ENCODE measurements at places on chromosomes 13 and 19.

- no peak for DNase-seq
These were observed 276.6 kb upstream of the ZNF507 start for GRCh38 chr19:32068793-32069192.

- DNase-seq = no peak
These were observed 429.6 kb downstream of the RFC3 start for GRCh38 chr13:34247596-34247995.

DNA sequence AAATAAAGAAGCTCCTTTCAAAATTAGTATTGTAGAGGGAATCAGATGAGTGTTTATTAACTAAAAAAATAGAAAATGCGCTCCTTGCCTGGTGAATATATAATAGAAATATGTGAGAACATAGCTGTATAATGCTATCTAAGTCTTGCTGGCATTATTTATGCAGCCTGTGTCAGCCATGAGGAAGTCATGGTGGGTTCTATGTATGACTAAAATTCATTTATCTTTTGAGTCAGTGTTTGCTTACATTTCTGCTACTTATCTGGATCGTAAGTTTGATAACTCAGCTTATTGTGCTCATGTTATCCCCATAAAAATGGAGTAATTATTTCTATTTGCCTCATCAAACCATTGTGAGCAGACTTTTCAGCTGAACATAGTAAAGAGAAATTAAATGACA, 449.3 kb downstream of the OXGR1 start:
- DNase-seq = no peak

DNA sequence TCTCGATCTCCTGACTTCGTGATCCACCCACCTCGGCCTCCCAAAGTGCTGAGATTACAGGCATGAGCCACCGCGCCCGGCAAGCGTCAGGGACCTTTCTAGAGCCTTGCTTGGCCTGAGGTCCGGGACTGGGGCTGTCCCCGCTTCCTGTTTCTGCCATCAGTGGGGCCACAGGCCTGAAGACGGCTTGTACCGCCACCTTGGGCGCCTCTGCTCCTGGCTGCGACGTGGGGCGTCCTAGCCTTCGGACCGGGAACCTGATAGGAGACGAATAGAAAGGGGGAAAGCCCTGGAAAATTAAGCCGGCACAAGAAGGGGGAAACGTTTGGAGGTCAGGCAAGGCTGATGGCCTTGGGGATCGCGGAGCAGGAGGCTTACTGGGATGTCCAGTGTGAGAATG, 35.1 kb downstream of the RNF6 start:
- no peak for DNase-seq

DNA sequence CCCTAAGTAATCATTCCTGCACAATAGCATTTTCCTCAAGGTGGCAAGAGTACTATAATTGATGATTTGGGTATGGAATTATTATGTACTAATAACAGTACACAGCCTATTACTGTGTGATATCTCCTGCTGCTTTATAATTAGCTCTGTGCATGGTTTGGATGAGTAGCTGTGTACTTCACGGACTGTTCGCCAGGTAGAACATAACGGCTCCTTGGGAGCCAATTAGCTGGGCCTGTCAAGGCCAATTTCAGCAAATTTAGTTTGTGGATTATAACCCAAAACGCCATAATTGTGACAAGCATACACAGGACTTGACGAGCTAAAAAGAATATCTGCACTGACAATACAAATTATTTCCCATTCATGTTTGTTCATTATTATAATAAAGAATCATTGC, 1584.2 kb downstream of the SLITRK1 start:
- DNase-seq = no peak

DNA sequence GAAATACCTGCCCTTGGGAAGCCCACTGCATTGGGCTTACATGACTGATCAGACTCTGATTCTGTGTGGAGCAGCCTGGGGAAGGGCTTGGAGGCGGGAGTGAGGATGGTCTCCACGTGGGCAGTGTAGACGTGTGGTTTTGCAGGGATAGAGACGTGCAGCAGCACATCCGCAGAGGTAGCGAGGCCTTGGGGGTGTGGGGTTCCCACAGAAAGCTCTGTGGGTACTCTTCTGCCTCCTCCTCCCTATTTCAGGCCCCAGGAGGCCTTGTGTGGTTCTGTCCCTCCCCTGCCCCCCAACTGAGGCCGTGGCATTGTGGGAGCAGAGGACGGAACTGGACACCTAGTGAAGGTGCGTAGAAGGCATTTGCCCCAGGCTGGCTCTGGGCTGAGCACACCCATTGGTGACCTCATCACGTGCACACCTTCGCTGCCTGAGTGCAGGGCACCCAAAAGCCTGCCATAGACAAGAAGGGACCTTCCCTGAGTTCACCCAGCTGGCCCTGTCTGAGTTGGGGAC, 28.9 kb downstream of the PPP1R37 start:
- no peak for DNase-seq

DNA sequence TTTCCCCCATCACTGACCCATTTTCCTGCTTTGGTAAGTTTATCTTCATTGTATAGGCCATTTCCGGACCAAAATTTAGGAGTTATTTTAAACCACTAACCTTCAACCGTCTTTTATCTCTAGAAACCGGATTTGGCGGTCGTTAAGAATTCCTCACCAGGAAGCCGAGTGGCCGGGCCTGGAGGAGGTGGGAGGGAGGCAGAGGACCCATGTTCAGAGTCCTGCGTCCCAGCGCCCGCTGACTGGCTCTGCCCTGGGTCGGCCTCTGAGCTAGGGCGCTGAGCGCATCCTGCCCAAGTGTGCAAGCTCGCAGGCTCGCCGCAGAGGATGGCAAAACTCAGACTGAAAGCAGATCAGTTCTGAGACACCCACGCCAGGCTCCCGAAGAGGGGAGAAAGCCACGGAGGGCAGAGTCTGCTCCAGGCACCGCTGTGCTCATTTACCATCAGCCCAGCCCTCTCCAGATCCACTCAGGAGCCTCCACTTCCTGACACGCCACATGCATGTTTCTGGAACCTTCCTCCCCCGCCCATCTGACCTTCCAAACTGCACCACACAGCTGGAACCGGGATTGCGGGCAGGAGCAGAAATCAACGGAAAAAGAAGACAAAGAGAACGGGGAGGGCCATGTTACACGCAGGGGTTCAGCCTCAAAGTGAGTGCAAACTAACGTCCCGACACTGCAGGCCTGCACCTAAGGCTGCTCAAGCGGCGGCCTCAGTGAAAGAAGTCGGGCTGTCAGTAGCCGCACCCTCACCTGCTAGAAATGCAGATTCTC, 8.3 kb downstream of the COL4A1 start:
- no peak for DNase-seq

DNA sequence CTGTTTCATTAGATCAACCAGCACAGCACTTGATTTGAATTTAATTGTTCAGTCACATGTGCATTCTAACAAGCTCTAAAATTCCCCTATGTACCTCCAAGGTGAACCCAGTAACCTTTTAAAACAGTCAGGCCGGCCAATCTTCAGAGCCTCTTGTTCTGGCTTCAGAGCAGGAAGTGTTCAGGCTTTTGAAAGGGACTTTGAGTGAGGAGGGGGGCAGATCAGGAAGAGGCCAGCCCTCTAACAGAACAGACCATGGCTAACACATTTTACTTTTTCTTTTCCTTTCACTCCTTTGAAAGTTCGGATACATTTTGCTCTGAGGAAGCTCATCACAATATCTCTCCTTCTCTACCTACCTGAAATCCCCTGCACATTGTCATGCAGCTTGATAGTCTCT, 390.3 kb downstream of the TBC1D4 start:
- no peak for DNase-seq

DNA sequence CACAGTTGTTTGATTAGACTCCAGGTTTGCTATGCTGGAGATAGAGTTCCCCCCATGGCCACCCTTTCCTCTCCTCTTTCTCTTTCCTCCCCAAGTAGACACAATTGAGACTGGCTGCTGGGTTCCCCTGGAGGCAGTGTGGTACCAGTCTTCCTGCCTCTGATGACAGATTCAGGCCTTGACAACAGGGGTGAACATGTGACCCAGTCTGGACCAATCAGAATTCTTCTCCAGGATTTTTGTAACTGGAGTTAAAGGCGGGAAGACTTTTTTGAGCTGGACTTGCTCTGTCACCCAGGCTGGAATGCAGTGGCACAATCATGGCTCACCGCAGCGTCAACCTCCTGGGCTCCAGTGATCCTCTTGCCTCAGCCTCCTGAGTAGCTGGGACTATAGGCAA, 48.7 kb downstream of the CCNE1 start:
- no peak for DNase-seq

DNA sequence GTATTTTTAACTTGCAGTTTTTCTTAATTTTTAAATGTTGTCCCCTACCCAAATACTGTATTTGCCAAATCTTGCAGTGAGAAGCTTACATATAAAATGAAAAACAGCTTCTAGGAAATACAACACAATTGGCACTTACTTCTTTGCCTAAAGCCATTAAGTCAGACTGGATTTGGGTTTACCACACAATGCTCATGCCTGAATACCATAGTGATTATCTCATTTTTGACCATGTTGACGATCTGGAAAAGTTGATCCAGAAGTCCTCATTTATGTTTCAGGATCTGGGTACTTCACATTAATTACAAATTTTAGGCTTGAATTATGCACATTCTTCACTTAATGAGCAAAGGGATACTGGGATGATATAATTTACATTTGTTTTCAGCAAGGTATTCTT, 2.4 kb downstream of the RNF6 start:
- no peak for DNase-seq

DNA sequence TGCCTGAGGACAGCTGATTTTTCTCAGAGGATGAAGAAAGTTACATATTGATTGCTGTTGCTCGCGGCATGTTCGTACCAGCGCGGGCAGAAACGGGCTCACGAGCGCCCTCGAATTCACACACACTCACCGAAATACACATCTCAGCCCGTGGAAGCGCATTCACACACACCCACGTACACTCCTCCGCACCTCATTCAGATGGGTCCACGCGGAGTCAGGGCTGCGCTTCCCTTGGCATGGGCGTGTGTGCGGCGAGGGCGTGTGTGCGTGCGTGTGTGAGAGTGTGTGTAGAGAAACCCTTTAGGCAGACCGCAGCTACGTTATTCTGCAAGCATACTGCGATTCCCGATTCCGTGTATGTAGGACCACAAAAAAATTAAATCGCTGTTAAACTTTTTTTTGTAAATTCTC, 2.1 kb upstream of the PCDH17 start:
- DNase-seq = no peak

GRCh38 chr19:2140138-2140569, 11.2 kb downstream of the AP3D1 start:
- no peak for DNase-seq

- DNase-seq = no peak
These were observed 921.8 kb downstream of the UQCRFS1 start for GRCh38 chr19:28290963-28291657.

DNA sequence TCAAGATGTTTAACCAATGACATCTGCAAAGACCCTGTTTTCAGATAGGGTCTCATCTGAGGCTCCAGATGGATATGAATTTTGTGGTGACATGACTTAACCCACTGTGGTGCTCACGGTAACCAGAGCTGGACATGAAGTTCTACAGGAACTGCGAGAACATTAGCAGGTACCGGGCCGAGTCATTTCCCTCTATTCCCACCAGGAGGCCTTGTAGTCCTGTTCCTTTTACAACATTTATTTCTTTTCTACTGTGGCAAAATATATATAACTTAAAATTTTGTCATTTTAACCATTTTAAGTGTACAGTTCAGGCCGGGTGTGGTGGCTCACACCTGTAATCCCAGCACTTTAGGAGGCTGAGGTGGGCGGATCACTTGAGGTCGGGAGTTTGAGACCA, 7.6 kb upstream of the TSPAN16 start:
- DNase-seq = no peak

- no peak for DNase-seq
These were observed 1.2 kb upstream of the ZNF626 start for GRCh38 chr19:20662421-20663105.

DNA sequence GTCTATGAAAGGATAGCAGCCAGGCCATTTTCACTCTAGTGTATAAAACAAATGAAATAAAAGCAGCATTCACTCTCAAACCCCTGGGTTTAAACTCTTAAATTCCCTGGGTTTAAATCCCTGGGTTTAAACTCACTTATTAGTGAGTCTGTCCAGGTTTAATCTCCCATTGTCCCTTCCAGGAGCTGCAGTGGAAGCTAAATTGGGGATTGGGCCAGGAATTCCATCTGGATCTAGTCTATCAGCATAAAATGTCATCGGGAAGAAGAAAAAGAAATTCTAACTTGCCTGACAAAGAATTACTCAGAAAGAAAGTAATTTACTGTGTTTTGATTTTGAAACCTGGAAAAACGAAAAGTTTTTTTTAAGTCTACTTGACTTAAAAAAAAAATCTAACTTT, 54.8 kb downstream of the FRY start:
- no peak for DNase-seq

- no peak for DNase-seq
These were observed 384.4 kb downstream of the FGF9 start for GRCh38 chr13:22055259-22055658.

DNA sequence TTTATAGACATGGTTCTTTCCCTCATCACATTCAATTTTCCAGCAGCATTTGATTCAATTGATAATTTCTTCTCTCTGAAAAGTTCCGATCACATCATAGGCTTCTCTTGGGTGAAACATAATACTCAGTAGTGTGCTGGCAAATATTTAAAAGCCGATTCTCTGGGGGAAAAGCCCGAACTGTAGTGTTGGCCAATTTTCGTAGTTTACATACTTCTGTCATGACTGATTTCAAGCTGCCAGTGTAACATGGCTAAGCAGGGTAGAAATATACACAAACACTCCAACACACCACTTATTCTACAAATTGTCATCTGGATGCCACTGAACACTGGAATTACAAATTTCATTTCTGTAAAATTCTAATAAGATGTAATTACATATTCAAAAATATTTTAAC, 56.1 kb upstream of the FREM2 start:
- no peak for DNase-seq

- peak; percentile 59 for DNase-seq
These were observed 816 bp downstream of the SPRED3 start for GRCh38 chr19:38389101-38389925.

- no peak for DNase-seq
These were observed 4.1 kb downstream of the PGLS start for GRCh38 chr19:17515408-17516149.

GRCh38 chr19:11463391-11463790, 17.5 kb downstream of the ELAVL3 start:
- DNase-seq = no peak

DNA sequence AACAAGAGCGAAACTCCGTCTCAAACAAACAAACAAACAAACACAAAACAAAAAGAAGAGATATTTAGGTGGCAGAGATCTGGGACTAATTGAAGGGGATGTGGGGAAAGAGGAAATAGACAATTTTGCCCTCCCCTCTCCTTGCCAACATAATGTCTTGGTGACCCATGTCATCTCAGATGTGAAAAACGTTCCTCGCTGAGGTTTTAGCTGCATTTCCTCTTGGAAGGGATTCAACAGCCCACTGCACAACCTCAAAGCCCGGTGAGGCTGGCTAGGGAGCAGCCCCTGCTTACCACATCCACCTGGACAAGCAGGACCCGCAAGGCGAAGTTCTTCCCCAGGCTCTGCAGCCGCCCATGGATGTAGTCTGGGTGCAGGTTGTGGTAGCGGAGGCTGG, 4.9 kb downstream of the ERCC1 start:
- no peak for DNase-seq
